ENCODE measurements at places on chromosomes 5 and 9. TPM values are rescaled to one million over a fixed set of nuclear protein-coding genes. Genes with fewer than 3 reads are reported as not detected.

The GABRA6 gene
- total RNA-seq, result not detected

The EGFLAM gene
- total RNA-seq, result 5.1 TPM

- no peaks in the 10 kb centered on the region for H3K27me3 ChIP-seq
- no peaks in the 10 kb centered on the region for H3K36me3 ChIP-seq
- no peaks in the 10 kb centered on the region for H3K4me1 ChIP-seq
Measured at GRCh38 chr5:113056988-113057387, 80.4 kb downstream of the DCP2 start.

The SRA1 gene
- total RNA-seq, result 31.3 TPM

- H3K27ac ChIP-seq, result no peak overlapping the region
- peaks cover 1% of the 10 kb centered on the region for H3K4me1 ChIP-seq
- no peaks in the 10 kb centered on the region for H3K36me3 ChIP-seq
- no peak overlapping the region for H3K4me3 ChIP-seq
Measured at GRCh38 chr9:126605792-126606482, 7.8 kb upstream of the LMX1B start.
